ENCODE measurements at places on chromosomes 2 and 18.

DNA sequence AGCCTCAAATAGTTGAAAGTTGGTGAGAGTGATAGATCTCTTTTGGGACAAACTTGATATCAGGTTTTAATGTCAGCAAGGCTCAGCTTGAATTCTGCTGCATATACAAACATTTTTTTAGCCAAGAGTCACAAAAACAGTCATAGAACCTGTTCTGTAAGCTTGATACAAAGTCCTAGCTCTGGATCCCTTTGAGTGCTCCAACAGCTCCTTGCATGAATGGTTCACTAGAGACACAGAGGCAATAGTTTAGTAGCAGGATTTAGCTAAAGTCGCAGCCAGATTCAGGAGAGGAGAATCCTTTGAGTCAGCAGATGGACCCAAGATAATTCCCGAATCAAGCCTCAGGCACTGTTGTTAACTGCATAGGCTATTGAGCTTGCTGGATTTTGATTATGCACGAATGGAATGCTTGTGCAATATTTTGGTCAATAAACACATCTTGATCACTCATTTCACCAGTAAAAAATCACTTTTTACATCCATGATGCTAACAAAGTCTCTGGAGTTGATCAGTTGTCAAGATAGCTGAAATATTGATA, 148.6 kb downstream of the KLHL14 start:
- DNase-seq, result no peak

GRCh38 chr2:127414638-127415592, 3.3 kb upstream of the PROC start:
- DNase-seq, result no peak

GRCh38 chr2:240643811-240644150, 18.5 kb downstream of the GPR35 start:
- DNase-seq, result no peak

DNA sequence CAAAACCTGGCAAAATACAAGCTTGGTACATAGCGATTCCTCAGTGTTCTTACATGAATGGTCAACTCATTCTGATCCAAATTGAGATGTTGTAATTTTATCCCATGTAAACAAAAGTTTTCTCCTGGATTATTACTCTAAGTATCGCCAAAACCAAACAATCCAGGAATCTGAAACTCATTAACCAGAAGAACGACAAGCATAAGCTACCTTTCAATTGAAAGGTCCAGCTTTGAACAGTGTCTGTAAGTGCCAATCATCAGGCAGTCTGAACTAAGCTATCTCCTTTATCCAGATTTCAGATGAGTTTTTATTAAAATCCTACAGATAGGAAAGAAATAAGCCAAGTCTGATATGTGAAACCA, 2.4 kb downstream of the MEX3C start:
- no peak for DNase-seq

DNA sequence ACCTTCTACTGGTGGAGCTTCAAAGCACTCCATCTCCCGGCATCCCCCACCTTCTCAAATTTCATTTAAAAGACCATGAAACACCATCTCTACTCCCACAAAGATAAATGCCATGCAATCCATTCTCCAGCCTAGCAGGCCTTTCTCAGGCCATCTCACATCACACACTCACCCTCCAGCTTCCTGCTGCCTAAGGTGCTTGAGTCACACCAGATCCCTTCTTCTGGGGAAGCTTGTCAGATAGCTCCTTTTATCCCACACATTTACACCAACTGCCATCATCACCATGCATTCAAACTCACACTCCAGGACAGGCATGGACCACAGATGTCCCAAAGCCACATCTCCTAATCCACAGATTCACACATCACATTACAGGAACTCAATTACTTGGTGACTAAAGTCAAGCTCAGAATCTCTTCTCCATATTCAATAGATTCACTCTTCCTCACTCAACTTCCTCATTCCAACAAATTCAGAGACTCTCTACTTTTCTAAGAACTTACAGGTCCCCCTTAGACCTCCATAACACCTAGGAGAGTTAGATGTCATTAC, 292.5 kb downstream of the TNS1 start:
- no peak for DNase-seq
